ENCODE measurements at places on chromosomes 5 and 9.
A peak's percentile ranks its signal among the peaks of the same experiment; 100 is the strongest.

DNA sequence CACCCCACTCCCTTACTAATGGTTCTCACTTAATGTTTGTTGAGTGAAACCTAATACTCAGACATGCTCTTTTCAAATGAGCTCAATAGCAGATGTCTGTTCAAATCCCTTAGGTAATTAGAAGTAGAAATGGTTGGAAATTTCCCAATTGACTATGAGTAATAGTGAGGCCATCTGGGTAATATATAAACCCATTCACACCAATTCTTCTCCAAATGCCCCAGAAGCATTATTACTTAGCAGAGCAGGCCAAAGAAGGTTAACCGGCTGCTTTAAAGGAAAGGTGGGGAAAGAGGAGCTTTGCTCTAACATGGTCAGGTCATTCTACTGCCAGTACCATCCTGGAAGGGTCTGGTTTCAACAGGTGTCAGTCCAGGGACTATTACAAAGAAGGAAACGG, 119.5 kb upstream of the MTAP start:
- no peak for DNase-seq

DNA sequence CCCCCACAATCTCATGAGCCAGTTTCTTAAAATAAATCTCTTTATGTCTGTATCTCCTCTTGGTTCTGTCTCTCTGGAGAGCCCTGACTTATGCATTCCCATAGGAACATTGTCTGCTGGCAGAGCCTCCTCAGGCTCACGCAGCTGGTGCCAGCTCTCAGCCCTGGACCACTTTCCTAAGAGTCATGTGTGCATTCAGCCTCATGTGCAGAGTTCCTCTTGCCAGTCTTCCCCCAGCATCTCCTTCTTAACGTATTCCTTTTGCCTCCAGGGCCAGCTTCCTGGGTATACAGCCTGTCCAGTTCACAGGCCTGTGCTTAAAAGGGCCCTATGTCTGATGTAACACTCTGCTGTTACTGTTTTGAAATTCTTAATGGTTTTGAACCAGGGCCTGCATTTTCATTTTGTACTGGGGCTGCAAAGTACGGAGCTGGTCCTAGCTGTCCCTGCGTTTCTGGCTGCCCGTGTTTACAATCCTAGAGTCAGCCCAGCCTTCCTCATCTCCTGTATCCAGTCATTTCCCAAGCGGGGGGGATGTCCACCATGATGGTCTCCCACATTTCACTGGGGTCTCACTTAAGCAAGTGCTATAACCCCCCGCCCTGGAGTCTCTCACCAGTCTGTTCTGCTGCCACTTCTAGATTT, 18.1 kb downstream of the ANKRD33B start:
- no peak for DNase-seq

- DNase-seq: peak; percentile 43
These were observed 530 bp downstream of the TMEFF1 start for GRCh38 chr9:100473276-100474081.

DNA sequence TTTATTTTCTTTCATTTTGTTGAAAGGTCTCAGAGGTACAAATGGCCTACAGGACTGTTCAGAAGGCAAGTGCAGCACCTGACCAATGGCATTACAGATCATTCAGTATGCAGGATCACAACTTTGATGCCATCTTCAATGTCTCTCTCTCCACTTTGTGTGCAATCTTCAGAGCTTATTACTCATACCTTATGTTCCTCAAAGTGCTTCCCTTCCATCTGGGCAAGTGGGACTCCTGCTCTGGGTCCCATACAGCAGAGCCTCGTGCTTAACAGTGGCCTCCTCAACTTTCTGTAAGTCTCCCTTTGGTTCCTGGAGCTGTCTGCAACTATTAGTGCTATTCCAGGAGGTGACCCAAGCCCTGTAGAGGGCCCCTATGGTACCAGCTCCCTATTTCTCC, 358.4 kb upstream of the RPS23 start:
- no peak for DNase-seq

- no peak for DNase-seq
These were observed 18.5 kb downstream of the TMEM245 start for GRCh38 chr9:109101202-109101595.

GRCh38 chr9:134165357-134166315, 1.3 kb upstream of the RNU6ATAC start:
- no peak for DNase-seq

- no peak for DNase-seq
These were observed 45.2 kb upstream of the NEURL1B start for GRCh38 chr5:172595596-172596455.

DNA sequence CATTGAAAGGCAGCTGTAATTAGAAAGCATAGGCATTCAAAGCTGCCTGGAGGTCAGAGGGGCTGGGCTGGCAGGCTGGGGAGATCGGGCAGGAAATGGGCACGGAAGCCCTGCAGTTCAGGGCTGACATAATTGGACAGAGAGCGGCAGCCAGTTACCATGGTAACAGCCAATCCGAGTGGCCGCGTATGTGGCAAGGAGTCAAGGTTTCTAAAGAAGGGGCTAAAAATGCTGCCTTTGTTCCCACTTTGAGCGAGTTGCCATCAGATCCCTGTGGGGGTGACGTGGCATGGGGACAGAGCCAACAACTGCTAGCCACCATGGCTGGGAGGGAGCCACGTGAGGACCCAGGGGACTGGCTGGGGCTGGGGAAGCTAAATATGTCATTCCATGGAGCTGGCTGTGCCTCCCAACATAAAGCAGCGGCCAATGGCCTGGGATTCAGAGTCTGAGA, 44.7 kb upstream of the NDFIP1 start:
- DNase-seq: peak; percentile 21

DNA sequence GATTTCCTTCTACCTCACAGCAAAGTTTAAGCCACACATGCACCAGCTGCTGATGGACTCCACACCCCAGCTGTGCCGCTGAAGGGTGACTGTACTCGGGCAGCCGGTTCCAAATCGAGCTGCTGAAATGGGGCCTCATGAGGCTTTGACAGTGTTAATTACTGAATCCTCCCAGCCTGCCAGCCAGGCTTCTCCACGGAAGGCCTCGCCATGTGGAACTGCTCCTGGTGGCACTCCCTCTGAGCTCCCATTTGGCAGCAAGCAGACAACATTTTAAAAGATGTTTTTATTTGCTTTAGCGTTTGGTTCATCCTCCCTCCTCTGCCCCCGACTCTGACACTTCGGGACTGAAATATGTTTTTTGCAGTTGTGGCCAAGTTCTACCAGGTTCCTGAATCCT, 479.4 kb upstream of the MPDZ start:
- DNase-seq: no peak

- DNase-seq: no peak
These were observed 49.1 kb downstream of the HOMER1 start for GRCh38 chr5:79464695-79465332.

- DNase-seq: no peak
These were observed 244.4 kb downstream of the ADAMTSL1 start for GRCh38 chr9:18718393-18718792.

DNA sequence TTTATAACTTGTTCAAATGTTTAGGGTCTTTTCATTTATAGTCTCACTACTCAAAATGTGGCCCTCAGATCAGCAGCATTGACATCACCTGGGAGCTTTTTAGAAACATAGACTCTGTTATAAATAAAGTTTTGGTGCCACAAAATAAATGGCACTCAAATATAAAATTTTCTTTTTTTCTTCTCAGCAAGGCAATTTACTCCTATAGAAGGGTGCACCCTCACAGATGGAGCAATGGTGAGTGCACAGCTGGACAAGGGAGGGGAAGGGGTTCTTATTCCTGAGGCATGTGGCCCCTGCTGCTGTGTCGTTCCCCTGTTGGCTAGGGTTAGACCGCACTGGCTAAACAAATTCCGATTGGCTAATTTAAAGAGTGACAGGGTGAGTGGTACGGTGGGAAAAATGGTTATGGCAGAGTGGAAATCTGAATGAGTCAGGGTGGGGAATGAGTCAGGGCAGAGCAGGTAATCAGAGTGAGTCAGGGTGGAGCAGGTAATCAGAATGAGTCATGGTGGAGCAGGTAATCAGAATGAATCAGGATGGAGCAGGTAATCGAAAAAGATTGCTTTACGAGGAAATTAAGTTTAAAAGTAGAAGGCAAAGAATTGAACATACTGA, 31.8 kb upstream of the C7 start:
- DNase-seq: peak; percentile 7

GRCh38 chr5:55509796-55510522, 24.8 kb downstream of the PLPP1 start:
- DNase-seq: no peak

DNA sequence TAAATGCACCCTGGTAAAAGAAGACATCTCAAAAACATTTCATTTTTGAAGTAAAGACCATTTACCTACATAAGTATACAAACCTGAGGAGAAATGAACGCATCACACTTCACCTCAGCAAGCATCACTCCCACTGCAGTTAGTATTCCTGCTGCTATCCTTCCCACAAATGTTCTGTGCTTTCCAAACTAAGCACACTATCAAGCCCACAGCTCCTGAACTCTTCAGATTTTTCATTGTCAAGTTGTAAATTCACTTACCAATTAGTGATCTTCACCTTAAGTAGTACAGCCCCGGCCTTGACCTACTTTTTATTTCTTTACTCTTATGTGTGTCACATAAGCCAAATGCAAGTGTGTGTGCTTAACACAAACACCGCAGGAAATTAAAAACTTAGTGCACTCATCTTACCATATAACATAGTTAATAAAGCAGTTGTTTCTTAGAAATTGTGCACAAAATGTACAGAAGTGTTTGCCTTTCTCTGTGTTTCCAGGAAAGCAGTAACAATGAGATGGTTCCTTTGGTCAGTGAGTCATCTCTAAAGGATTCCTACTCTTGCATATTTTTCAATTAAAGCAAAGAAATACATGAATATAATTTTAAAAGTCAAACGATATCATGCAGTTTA, 169.4 kb downstream of the APBA1 start:
- no peak for DNase-seq

DNA sequence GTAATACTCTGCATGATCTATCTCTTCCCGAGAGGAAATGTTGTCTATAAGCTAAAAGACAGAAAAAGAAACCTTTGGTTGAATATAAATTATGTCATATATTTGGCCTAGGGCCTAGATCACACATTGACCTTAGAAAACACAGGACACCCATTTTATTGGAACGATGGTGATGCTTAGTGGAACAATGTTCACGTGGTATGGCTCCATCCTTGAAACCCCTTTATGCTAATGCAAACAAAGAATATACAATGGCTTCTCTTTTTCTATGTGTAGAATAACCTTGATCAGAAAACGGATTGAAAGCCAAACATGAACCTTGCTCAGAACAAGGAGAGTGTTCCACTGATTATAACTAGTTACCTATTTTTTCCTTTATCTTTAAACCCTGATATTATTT, 24.5 kb downstream of the MRPS27 start:
- no peak for DNase-seq

GRCh38 chr5:65809817-65810531, 88.0 kb downstream of the NLN start:
- peak; percentile 64 for DNase-seq

DNA sequence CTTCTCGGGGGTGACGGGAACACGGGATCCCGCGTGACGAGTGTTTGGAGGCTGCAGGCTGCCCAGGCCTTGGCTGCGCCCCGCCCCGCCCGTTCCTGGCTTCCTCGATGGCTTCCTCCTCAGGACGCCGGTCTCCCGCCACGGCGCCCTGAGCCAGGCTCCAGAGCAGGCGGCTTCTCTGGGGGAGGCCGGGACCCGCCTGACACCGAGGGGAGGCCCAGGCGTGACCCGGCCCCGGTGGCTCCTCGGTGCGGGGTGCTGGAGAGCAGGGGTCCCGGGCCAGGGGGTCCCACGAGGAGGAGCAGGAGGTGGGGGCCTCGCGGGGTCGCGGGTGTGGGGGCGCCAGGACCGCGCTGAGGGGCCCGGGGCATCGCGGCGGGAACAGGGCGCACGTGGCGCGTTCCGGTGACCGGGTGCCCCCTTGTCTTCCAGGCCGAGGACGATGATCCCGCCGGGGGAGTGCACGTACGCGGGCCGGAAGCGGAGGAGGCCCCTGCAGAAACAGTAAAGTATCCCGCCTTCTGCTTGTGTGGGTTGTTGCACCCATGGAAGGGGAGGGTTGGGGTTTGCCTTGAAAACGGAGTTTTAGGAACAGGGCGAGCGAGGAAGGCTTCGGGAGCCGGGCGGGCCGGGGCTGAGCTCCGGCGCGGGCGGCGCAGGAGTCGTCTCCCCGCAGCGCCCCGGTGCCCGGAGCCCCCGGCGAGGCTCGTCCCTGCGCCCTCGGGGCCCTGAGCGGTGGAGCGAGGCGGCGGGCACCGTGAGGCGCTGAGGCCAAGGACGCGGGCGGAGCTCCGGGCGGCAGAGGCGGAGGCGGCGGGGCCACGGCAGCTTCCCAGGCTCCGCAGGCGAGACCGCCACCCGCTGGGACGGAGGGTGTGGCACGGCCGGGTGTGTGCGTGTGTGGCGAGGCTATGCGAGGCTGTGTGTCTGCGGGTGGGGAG, 22.2 kb downstream of the AHRR start:
- DNase-seq: peak; percentile 54

DNA sequence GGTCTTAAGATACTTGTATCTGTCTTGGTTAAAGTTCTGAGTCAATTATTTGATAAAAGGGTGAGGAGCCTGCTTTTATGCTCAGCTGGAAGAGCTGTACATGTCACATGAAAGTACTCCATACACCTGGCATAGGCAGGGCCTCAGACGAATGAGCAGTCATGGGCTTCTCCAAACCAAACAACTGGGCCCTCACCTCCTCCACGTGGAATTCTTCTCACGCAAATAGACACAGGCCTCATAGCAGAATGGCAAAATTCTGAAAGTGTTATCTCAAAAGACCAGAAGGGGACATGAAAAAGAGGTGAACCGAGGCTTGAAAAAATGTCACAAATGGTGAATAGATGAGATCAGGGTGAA, 48.6 kb downstream of the FAM240B start:
- DNase-seq: no peak

GRCh38 chr5:123422433-123423277, 548 bp downstream of the CEP120 start:
- peak; percentile 10 for DNase-seq

Measured in Calu3 (cell line).